ENCODE measurements at places on chromosomes 3 and 15.

DNA sequence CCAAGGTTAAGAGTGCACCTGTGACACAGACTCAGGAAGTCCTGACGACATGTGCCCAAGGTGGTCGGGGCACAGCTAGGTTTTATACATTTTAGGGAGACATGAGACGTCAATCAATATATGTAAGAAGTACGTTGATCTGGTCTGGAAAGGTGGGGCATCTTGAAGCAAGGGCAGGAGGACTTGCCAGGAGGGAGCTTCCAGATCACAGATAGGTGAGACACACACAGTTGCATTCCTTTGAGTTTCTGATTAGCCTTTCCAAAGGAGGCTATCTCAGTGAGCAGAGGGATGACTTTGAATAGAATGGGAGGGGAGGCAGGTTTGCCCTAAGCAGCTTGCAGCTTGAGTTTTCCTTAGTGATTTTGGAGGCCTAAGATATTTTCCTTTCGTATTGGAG, 257.4 kb downstream of the CGGBP1 start:
- H3K27ac ChIP-seq, result no peak overlapping the region
- no peak for DNase-seq
- no peak overlapping the region for H3K4me3 ChIP-seq
- H3K27me3 ChIP-seq, result peaks cover 21% of the 10 kb centered on the region
- H3K36me3 ChIP-seq, result no peaks in the 10 kb centered on the region

GRCh38 chr15:77836906-77837648, 204.4 kb upstream of the LINGO1 start:
- H3K4me1 ChIP-seq, result no peaks in the 10 kb centered on the region
- H3K4me3 ChIP-seq, result no peak overlapping the region
- no peak for DNase-seq

- H3K4me1 ChIP-seq, result peaks cover 45% of the 10 kb centered on the region
- H3K4me3 ChIP-seq, result no peak overlapping the region
- H3K36me3 ChIP-seq, result peaks cover 12% of the 10 kb centered on the region
- DNase-seq, result no peak
- no peak overlapping the region for H3K27ac ChIP-seq
- no peaks in the 10 kb centered on the region for H3K27me3 ChIP-seq
Measured at GRCh38 chr3:112360561-112360960, 27.6 kb downstream of the CD200 start.

DNA sequence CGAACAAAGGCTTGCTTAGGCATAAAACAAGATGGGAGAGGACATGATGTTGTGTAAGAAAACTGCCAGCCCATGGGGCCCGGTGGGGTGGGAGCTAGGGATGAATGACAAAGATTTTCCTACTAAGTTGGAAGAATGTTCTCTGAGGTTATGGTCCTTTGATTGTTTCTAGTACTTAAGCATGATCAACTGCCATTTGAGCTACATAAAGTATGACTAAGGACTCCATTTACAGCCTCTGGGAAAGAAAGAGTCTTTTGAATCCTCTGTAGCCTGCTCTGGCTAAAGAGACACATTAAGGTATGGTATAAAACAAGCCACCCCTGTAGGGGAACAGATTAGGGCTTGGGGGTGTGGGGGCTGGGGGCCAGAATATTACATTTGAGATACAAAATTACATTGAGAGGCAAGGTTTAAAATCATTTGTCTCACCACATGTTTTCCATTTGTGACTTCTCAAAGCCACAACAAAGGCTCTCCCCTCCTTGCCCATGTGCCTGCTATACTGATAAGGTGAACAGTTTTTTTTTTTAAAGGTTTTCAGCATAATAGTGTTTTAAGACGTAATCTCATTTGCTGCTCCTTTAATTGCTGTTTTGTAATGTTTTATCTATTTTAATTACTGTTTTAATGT, 323.4 kb downstream of the CHST2 start:
- peaks cover 3% of the 10 kb centered on the region for H3K36me3 ChIP-seq
- H3K27ac ChIP-seq, result no peak overlapping the region
- H3K4me1 ChIP-seq, result peaks cover 27% of the 10 kb centered on the region
- H3K4me3 ChIP-seq, result no peak overlapping the region
- no peaks in the 10 kb centered on the region for H3K27me3 ChIP-seq
- DNase-seq, result peak; percentile 16

GRCh38 chr3:126541628-126542339, 16.9 kb downstream of the C3orf22 start:
- H3K27ac ChIP-seq, result no peak overlapping the region
- no peaks in the 10 kb centered on the region for H3K36me3 ChIP-seq
- H3K4me3 ChIP-seq, result no peak overlapping the region

GRCh38 chr3:47007482-47008233, 28.2 kb downstream of the NBEAL2 start:
- H3K27ac ChIP-seq, result no peak overlapping the region
- H3K27me3 ChIP-seq, result no peaks in the 10 kb centered on the region
- H3K4me3 ChIP-seq, result no peak overlapping the region
- no peak for DNase-seq
- peaks cover 34% of the 10 kb centered on the region for H3K36me3 ChIP-seq

- H3K4me1 ChIP-seq, result peaks cover 55% of the 10 kb centered on the region
- H3K27ac ChIP-seq, result no peak overlapping the region
- H3K36me3 ChIP-seq, result peaks cover 6% of the 10 kb centered on the region
- H3K4me3 ChIP-seq, result no peak overlapping the region
- H3K27me3 ChIP-seq, result no peaks in the 10 kb centered on the region
Measured at GRCh38 chr15:25787381-25787780, 75.7 kb downstream of the ATP10A start.

GRCh38 chr15:101320501-101321052, 25.5 kb upstream of the SNRPA1 start:
- H3K4me1 ChIP-seq, result peaks cover 20% of the 10 kb centered on the region
- H3K27me3 ChIP-seq, result no peaks in the 10 kb centered on the region
- DNase-seq, result peak; percentile 77
- H3K36me3 ChIP-seq, result no peaks in the 10 kb centered on the region

- H3K36me3 ChIP-seq, result no peaks in the 10 kb centered on the region
- H3K4me1 ChIP-seq, result no peaks in the 10 kb centered on the region
- no peak for DNase-seq
- H3K27me3 ChIP-seq, result peaks cover 54% of the 10 kb centered on the region
- H3K27ac ChIP-seq, result no peak overlapping the region
- no peak overlapping the region for H3K4me3 ChIP-seq
Measured at GRCh38 chr15:39834256-39834655, 51.6 kb upstream of the FSIP1 start.

GRCh38 chr15:48471073-48471472, 139.8 kb downstream of the DUT start:
- DNase-seq, result no peak
- H3K4me3 ChIP-seq, result no peak overlapping the region
- no peak overlapping the region for H3K27ac ChIP-seq
- H3K36me3 ChIP-seq, result no peaks in the 10 kb centered on the region

- no peak for DNase-seq
- H3K27ac ChIP-seq, result no peak overlapping the region
- H3K4me1 ChIP-seq, result no peaks in the 10 kb centered on the region
Measured at GRCh38 chr3:128581566-128581965, 69.1 kb downstream of the RPN1 start.

- H3K4me3 ChIP-seq, result no peak overlapping the region
- no peaks in the 10 kb centered on the region for H3K27me3 ChIP-seq
- H3K27ac ChIP-seq, result no peak overlapping the region
- no peaks in the 10 kb centered on the region for H3K36me3 ChIP-seq
- no peak for DNase-seq
- peaks cover 5% of the 10 kb centered on the region for H3K4me1 ChIP-seq
Measured at GRCh38 chr3:169515132-169515531, 148.4 kb downstream of the MECOM start.

GRCh38 chr3:192130534-192131132, 596.7 kb downstream of the FGF12 start:
- no peak overlapping the region for H3K27ac ChIP-seq
- no peak overlapping the region for H3K4me3 ChIP-seq
- H3K36me3 ChIP-seq, result no peaks in the 10 kb centered on the region
- no peaks in the 10 kb centered on the region for H3K27me3 ChIP-seq
- peak; percentile 36 for DNase-seq
- H3K4me1 ChIP-seq, result no peaks in the 10 kb centered on the region

DNA sequence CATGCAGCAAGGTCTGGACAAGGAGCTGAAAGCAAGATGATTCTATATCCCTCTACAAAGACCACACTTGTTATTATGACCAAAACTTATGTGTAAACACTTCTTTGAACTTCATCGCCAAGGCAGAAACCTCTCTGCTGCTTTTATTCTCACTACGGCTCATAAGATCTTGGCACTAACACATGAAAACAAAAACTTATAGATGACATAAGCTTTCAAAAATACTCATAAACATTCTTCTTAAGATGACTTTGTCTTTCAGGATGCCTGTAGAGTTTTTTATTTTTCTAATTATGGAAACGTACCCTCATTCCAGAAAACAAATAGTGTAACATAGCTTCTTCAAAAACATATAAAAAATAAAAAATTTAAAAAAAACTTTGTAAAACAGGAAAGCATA, 12.5 kb upstream of the C15orf61 start:
- H3K27ac ChIP-seq, result no peak overlapping the region
- peaks cover 12% of the 10 kb centered on the region for H3K4me1 ChIP-seq
- H3K27me3 ChIP-seq, result no peaks in the 10 kb centered on the region

DNA sequence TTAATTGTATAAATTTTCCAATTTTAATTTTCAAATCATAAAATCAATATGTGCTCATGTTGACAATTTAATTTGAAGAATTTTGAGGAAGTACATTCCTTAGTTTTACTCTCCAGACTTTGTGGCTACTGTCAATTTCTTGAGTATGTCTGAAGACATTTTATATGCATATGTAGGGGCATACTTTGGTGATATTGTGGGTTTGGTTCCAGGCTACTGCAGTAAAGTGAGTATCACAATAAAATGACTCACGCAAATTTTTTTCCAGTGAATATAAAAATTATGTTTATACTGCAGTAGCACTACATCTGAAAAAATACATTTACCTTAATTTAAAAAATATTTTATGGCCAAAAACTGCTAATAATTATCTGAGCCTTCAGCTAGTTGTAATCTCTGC, 123.2 kb upstream of the PLCL2 start:
- H3K4me3 ChIP-seq, result no peak overlapping the region
- no peaks in the 10 kb centered on the region for H3K36me3 ChIP-seq

- H3K36me3 ChIP-seq, result no peaks in the 10 kb centered on the region
- no peak for DNase-seq
- no peak overlapping the region for H3K4me3 ChIP-seq
- no peaks in the 10 kb centered on the region for H3K4me1 ChIP-seq
- H3K27ac ChIP-seq, result no peak overlapping the region
Measured at GRCh38 chr3:134161898-134162615, 88.6 kb downstream of the RYK start.

GRCh38 chr3:27221264-27221932, 147.8 kb downstream of the NEK10 start:
- H3K4me3 ChIP-seq, result no peak overlapping the region
- no peaks in the 10 kb centered on the region for H3K27me3 ChIP-seq
- H3K4me1 ChIP-seq, result no peaks in the 10 kb centered on the region
- H3K27ac ChIP-seq, result no peak overlapping the region
- DNase-seq, result no peak

GRCh38 chr3:31521468-31521867, 11.3 kb upstream of the STT3B start:
- DNase-seq, result no peak
- no peaks in the 10 kb centered on the region for H3K27me3 ChIP-seq
- no peak overlapping the region for H3K4me3 ChIP-seq
- peak overlapping the region; percentile 81 for H3K27ac ChIP-seq

DNA sequence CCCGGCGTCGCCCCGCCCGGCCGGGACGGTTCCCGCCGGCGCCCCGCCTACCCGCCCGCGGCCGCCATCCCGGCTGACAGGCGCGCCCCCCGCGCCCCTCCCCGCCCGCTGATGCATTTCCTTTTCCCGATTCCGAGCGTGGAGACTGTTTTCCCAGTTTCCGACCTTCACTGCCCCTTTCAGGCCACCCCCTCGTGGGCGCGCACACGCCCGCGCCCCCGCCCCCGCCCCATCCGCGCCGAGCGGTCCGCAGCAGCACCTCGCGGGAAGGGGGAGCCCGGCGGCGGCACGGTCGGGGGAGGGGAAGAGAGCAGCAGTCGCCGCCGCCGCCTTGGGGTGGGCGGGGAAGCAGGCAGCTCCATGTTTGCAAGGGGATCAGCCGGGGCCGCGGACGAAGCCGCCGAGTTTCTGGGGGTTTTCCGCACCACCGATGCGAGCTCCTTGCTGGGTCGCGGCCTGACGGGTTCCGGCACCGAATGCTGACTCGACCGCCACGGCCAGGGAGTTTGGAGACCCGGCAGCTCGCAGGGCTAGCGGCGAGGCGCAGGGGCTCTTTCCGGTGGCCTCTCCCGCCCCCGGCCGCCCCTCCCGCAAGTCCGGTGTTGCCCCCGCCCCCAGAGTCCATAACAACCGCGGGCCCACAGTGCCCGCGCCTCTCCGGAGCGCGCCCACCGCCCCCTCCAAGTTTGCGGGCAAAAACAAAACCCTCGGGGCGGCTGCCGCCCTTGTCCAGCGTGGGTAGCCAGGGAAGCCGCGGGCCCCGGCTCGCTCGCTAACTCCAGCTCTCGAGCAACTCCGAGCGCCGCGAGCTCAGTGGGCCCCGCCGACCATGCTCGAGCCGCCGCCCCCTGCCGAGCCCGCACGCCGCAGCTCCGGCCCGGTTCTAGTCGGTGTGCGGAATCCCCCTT, 3.2 kb upstream of the SIN3A start:
- H3K4me1 ChIP-seq, result peaks cover 22% of the 10 kb centered on the region
- peaks cover 3% of the 10 kb centered on the region for H3K36me3 ChIP-seq
- peak overlapping the region; percentile 87 for H3K4me3 ChIP-seq
- peak; percentile 83 for DNase-seq

- peaks cover 17% of the 10 kb centered on the region for H3K36me3 ChIP-seq
- H3K27me3 ChIP-seq, result no peaks in the 10 kb centered on the region
- no peak overlapping the region for H3K4me3 ChIP-seq
- H3K4me1 ChIP-seq, result peaks cover 31% of the 10 kb centered on the region
Measured at GRCh38 chr3:49013738-49014660, 4.4 kb downstream of the DALRD3 start.

GRCh38 chr3:4719046-4719501, 225.9 kb downstream of the ITPR1 start:
- peaks cover 37% of the 10 kb centered on the region for H3K4me1 ChIP-seq
- H3K4me3 ChIP-seq, result no peak overlapping the region
- H3K36me3 ChIP-seq, result peaks cover 10% of the 10 kb centered on the region
- no peaks in the 10 kb centered on the region for H3K27me3 ChIP-seq

DNA sequence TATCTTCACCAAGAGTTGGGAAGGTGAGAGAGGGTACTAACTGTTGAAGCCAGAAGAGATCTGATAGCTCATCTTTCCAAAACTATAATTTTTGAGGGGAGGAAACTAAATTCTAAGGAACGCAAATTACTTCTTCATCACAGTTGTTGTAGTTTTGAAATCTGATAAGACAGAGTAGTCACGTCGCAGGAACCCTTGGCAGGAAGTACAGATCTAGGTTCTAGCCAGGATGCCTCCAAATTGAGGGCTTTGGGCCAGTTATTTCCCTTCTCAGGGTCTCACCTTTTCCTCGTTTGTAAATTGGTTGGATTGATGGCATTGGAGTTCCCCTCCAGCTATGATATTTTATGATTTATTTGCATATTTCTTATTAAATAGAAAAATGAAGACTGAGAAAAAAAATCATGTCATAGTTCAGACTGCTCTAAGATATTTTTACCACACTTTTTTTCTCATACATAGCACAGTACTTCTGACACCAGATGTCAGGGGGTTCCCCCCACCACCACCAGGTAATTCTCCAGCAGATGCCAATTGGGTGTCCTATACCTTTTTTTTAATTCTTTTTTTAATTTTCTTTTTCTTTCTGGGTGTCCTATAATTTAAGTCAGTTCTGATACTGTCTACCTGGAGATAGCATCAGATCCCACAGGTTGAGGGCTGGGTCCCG, 32.3 kb upstream of the APH1B start:
- H3K27ac ChIP-seq, result peak overlapping the region; percentile 58
- DNase-seq, result peak; percentile 15
- peaks cover 39% of the 10 kb centered on the region for H3K4me1 ChIP-seq
- no peak overlapping the region for H3K4me3 ChIP-seq
